ENCODE measurements at places on chromosomes 3 and 15.

- DNase-seq, result no peak
Measured at GRCh38 chr3:16124636-16125035, 49.8 kb upstream of the GALNT15 start.

GRCh38 chr3:141482245-141482922 is 4.4 kb upstream of the RASA2 start:
- DNase-seq, result no peak

GRCh38 chr3:37028329-37028728 is 35.0 kb downstream of the MLH1 start:
- DNase-seq, result peak; percentile 27

DNA sequence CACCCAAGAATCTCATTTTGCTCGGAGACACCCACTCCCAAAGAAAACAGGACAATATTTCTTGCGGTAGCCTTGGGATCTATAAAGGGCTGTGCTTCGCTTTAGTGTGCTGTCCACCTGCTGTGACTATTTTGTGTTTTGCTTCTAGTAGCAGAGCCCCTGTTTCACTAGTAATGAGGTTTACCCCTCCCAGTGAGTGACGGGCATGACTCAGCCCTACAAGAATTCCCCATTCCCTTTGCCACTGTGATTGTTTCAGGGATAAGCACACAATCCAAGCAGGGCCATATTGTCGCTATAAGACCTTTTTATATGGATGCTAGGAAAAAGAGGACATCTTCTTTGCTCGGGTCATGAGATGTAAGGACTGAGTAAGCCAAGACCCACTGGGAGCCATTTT is 62.5 kb upstream of the FOXB1 start:
- no peak for DNase-seq

DNA sequence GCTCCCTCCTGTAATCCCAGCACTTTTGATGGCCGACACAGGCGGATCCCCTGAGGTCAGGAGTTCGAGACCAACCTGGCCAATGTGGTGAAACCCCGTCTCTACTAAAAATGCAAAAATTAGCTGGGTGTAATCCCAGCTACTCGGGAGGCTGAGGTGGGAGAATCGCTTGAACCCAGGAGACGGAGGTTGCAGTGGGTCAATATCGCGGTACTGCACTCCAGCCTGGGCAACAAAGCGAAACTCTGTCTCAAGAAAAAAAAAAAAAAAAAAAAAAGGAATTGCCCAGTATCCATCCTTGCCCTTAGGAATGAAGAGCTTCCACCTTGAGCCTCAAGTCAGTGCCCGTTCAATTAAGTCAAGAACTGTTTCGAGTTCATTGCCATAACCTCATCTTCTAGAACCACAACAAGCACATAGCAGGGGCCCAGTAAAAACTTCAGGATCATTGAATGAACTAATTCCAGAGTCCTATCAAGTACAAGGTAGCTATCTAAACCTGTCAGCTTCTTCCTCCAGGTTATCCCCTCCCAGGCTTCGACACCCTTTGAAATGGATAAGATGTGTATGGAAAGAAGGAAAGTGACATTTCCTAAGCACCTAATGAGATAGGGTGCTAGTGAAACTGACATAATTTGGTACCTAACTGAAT is 826 bp downstream of the DBR1 start:
- DNase-seq, result no peak

DNA sequence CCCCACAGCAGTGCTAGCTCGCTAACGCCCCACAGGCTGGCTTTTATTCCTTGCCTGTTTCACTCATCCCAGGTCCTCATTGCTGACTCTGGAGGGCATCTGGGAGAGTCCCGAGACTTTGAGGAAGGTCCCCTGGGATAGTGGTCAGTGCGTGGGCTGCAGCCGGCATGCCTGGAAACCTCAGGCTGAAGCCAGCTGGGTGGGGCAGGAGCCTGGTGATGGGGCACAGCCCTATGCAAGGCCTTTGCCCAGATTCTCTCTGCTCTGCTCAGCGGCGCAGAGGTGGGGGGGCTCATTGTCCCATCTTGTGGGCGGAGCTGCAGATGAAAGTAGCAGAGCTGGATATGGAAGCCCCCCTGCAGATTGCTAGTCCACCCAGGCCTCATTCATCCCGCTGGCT is 55.7 kb upstream of the SMAD6 start:
- DNase-seq, result no peak

- DNase-seq, result no peak
Measured at GRCh38 chr3:191085091-191085490, 114.0 kb upstream of the OSTN start.

DNA sequence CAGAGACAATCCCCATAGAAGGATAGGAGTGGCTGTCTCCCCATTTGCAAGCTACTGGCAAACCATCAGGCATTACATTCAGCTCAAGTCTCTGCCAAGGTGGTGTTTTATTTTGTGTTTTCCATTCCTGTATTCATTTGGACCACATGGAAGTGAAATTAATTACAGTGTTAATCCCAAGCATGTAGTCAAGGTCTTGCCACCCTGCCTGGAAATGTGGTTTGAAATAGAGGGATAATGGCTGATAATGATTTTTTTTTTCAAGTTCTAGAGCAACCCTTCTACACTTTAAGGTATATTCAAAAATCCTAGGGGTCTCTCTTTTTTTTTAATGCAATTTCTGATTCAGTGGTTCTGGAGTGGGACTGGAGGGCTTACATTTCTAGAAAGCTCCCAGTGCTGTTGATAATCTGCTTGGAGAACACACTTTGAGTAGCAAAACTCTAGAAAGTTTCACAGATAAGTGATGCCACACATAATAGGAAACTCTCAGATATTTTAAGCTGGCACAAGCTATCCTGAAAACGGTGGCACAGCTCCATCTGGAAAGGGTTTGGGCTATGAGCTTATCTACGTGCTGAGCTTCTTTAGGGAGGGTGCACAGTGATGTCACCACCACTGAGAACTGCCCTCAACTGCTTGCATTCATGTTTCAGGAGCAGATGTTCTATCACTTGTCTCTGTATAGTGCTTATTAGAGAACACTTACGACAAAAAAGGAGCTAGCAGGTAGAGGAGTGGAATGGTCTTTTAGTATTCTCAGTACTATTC is 140.1 kb upstream of the IL12A start:
- no peak for DNase-seq

GRCh38 chr3:27312044-27312668 is 57.0 kb downstream of the NEK10 start:
- no peak for DNase-seq

GRCh38 chr3:104101736-104102135 is 1265.0 kb upstream of the ALCAM start:
- DNase-seq, result no peak

GRCh38 chr3:187403768-187404288 is 35.6 kb downstream of the RTP4 start:
- peak; percentile 15 for DNase-seq

DNA sequence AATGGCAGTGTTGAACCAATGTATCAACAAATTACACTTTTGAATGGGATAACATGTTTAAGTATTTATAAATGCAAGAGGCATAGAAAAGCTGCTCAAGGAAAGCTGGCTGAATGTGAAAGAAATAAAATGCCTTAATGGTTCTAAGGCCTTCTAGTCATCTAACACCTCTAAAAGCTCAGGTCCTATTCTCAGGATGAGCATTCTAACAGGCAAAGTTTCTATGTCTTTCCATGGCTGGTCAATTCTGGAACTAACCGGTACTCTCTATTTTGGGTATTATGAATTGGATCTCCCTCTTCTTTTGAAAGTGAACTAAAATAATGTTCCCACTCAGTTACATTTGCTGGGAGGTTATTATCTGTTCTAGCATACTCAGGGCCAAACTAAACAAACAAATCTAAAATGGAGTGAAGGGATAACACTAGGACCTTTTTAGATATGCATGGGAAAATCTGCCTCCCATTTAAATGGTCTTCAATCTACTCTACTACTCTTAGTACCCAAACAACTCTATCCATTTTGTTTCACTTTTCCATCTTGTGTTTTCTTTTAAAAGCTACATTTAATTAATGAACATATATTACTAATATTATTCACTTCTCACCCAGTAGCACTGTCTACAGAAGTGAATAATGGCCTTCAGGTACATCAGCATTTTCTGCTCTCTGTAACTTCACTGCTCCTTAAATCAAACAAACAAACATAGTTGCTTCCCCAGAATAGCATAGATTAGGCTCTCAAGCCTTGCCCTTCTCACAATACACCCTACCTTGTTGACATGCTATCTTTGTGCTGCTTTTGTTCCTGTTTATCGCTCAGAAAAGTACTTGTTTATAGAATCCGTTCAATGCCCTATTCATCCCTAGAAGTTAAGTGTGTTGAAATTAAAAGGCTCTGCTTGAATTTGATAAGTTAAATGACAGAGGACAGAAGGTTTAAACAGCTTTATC is 46.4 kb downstream of the CBLB start:
- no peak for DNase-seq

DNA sequence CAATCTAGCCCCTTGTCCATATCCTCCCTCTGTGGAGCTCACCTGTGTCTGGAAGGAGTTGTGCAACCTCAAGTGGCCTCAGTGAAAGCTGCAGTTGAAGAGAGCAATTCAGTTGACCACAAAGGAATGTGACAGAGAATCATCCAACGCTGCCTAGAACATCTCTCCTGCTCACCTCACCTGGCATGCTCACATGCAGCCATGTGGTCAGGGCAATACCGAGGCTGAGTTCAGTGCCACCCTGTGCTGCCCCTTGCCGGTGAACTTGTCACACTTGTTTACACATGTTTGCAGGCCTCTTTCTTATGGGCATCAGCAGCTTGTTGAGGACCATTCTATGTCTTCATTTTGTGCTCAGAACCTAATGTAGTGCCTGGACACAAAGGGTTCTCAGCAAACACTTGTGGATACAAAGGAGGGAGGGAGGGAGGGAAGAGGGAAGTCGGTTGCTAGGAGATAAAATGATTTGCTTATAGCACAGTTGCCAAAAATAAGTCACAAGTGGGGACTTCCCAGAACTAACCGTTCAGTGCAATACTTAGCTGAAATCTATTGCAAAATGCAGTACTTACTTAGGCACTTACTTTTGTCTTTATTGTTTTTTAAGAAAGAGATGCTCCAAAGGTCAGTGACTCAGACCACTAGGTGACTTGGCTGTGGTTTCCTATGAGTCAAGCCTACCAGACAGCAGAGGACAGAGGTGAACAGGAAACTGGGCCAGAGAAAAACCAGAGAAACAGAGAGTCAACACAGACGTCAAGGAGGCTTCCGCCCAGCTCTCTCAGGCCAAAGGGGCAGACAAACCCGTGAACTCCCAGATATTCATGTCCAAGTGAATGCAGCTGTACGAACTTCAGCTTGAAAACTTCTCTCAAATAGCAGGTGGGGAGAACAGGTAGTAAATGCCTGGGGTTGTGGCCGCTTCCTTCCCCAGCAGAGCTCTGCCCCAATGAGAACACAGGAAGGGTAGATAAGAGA is 227.8 kb upstream of the CTNNB1 start:
- DNase-seq, result peak; percentile 92

GRCh38 chr3:128556907-128557306 is 63.9 kb upstream of the GATA2 start:
- DNase-seq, result no peak

DNA sequence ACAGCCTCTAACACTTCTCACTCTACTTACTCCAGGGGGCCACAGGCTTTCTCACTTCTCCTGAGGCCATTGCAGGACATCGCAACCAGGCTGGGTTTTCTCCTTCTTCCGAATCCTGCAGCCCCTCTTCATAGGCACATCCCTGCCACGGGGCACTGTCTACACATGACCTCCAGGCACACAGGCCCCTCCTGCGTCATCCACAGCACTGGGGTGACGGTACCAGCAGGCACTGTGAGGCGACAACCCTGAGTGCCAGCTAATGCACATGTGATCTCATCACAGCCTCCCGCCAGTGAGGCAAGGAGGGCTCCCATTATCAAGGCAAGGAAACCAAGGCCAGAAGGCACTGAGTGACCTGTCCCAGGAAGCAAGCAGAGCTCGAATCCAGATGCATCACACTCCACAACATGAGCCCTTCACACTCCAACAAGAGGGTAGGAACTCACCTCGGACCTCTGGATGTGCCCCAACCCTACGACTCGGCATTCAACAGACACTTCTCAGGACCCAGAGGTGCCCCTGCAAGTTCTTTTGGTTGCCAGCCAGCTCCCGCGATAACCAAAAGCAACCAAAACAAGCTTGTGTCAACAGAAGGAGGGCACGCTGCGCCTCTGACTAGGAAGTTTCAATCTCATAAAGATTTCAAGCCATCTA is 16.7 kb downstream of the FAM174B start:
- no peak for DNase-seq

DNA sequence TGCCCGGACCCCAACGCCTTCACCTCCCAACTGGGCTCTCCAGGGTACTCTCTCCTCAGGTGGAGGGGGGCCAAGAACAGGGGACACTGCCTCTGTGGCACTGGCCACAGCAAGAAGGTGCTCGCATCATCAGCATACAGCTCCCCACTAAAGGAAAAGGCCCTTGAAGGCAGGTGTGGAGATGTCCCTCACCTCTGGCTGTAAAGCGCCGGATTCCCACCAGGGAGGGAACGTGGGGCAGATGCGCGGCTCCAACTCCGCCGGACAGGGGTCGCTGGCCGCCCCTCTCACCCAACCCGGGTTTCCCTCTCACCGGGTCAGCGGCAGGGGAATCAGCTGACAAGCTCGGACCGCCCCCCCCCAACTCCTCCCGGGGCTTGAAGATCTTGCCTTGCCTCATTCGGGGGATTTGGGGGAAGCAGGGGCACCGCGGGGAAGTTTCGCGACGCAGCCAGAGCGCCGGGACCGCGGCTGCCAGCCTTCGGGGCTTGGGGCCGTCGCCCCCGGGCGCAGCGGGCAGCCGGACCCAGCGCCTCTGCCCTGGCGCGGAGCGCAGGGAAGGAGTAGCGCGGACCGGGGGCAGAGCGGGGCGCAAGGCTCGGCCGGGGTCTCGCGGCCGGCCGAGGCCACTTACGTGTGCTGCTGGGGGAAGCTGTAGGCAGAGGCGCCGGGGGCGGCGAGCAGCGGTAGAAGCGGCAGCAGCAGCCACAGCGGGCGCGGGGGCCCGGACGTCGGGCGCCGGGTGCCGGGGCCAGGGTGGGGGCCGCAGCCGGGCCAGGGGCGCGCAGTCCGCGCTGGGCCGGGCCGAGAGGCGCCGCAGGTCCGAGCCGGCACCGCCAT is 630 bp downstream of the CACNA2D2 start:
- DNase-seq, result no peak

Measured in uterus (tissue), 4 donors.